Naive thymus-derived CD4-positive, alpha-beta T cell (primary cell): ENCODE measurements at places on chromosomes 1 and 21. TPM values are rescaled to one million over a fixed set of nuclear protein-coding genes. Genes with fewer than 3 reads are reported as not detected.

DNA sequence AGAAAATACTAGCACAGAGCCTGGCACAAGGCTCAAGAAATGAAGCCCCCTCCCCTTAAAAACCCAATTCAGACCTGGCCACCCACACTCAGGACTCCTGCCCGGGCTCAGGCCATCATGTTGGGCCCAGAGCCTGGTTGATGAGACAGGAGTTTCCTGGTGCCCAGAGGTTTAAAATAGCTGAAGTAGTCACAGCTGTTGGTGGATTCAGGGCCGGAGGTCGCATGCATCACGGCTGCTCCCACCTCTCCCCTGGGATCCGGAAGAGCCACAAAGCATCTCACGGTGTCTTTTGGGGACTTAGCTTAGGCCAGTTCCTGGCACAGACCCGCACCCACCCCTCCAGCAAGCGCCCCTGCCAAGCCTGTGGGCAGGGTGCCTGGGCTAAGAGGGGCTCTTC is 2.6 kb upstream of the PADI2 start:
- no peak for DNase-seq

Gene CACNA1S
- polyA plus RNA-seq = not detected

DNA sequence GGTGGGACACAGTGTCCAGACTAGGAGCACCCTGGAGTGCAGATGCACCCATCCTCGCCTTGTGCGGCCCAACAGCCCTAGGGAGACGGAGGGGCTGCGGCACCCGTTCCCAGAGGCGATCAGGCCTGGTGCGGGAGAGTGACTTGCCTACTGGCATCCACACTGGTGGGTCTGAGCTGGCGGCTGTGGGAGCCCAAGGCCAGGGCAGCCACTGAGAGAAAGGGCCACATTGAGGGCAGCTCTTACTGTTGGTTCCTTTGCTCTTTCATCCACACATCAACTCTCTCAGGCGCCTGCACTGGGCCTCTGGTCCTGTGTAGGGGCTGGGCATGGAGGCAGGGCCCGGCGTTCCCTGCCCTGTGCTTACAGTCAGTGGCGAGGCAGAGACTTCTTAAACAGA is 8.6 kb downstream of the PODN start:
- no peak for DNase-seq

- peak; percentile 7 for DNase-seq
Observed at GRCh38 chr1:89125240-89125912, 538 bp downstream of the GBP2 start.

Gene GJA4
- polyA plus RNA-seq = not detected

Gene XPR1
- polyA plus RNA-seq = 5.4 TPM

- DNase-seq = no peak
Observed at GRCh38 chr1:17258116-17258757, 9.3 kb downstream of the PADI3 start.

- DNase-seq = no peak
Observed at GRCh38 chr1:206651958-206652890, 16.9 kb downstream of the DYRK3 start.

DNA sequence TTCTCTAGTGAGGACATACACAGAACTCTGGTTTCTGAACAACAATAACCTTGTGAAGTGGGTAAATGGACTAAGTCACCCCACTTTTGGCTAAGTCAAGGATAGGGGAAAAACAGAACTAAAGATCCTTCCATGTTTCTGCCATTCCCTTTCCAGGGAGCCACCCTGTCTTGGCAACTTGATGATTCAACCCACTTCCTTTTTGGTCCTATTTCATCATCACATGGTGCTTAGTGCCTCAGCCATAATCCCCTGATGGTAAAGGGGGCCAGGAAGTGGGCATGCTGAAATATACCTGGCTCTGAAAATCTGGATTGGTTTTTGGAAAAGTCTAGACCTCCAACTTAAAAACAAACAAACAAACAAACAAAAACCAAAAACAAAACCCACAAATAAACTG is 206.4 kb upstream of the FOXD3 start:
- no peak for DNase-seq

GRCh38 chr1:21963477-21964217 is 13.2 kb upstream of the CELA3B start:
- DNase-seq = peak; percentile 76

DNA sequence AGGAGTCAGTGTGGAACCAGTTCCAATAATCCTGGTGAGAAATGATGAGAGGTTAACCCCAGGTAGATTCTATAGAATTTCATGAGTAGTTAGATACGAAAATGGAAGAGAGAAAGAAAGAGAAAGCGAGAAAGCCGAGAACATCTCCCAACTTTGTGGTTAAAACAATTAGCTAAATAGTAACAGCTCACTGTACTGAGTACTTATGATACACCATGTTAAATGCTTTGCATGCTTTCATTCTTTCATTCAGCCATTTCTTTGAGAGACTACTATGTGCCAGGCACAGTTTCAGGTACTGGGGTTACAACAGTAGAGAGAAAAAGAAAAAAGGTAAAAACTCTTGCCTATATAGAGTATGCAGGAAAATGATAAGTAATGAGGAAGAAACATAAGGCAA is 109.7 kb upstream of the SYT6 start:
- no peak for DNase-seq

Gene CELSR2
- 1.3 TPM for polyA plus RNA-seq

DNA sequence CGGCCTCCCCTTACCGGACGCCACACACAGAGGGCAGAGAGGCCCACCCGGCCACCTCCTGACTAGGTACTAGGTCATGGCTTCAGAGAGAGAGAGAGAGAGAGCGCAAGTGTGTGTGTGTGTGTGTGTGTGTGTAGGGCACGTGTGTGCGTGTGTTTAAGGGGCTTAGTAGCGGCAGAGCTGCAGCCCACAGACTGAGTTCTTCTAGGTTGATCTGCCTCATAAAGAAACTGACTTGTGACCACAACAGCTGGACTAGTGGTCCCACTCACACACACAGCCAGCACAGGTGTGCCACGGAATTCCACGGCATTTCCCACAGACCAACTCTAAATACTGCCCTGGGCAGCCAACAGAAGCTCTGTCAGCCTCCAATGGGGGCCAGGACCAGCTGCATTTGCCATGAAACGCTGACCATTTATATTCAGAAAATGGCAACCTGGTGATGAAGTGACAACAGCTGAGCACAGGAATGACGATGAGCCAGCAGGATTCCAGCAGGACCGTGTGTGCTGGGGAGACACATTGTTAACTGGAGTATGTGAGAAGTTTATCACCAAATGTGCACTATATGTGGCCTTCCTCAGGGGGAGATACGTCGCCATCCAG is 38.8 kb upstream of the GPR153 start:
- DNase-seq = no peak

Gene TSTD1
- 349 TPM for polyA plus RNA-seq

GRCh38 chr21:37622755-37623154 is 256.2 kb downstream of the DYRK1A start:
- no peak for DNase-seq

Gene KIF26B
- not detected for polyA plus RNA-seq

Gene TMEM269
- not detected for polyA plus RNA-seq

Gene LBR
- polyA plus RNA-seq = 115 TPM

DNA sequence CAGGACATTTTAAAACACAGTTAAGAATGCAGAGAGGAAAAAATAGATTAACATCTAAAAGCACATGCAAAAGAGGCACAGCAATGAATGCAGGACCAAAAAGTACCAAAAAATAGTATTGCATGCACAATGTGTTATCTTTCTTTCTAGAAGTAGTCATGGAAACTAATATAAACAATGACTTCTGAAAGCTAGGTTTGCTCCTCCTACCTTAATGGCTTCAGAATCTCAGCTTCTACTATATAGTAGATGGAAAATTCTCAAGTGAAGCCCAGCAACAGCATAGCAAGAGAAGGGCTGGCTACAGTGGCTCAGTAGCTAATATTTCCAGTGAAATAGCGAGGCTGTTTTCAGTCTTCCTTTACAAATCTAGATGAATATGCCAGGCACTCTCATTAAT is 125.1 kb downstream of the CRB1 start:
- peak; percentile 15 for DNase-seq

Gene SCP2
- polyA plus RNA-seq = 163 TPM

- no peak for DNase-seq
Observed at GRCh38 chr1:98940722-98941079, 64.0 kb downstream of the PLPPR5 start.

Gene TNNI3K
- not detected for polyA plus RNA-seq

Gene MARK1
- polyA plus RNA-seq = not detected

Gene GUCA2A
- not detected for polyA plus RNA-seq

DNA sequence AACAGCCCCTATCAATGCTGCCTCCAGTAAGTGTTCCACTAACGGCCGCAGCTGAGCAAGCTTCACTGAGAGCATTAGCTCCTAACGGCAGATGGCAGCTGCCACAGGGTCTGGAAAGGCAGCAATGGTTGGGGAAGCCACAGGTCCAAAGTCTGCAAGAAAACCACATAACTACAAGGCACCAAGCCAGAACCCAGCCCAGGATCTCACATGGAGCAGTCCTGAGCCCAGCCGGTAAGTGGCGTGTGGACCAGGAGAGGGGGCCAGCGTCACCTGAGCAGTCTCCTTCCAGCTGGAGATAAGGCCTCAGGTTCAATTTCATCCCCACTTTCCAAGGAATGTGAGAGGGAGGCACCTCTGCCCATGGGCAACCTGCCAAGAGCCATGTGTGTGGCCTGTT is 13.2 kb downstream of the SYT2 start:
- DNase-seq = no peak

DNA sequence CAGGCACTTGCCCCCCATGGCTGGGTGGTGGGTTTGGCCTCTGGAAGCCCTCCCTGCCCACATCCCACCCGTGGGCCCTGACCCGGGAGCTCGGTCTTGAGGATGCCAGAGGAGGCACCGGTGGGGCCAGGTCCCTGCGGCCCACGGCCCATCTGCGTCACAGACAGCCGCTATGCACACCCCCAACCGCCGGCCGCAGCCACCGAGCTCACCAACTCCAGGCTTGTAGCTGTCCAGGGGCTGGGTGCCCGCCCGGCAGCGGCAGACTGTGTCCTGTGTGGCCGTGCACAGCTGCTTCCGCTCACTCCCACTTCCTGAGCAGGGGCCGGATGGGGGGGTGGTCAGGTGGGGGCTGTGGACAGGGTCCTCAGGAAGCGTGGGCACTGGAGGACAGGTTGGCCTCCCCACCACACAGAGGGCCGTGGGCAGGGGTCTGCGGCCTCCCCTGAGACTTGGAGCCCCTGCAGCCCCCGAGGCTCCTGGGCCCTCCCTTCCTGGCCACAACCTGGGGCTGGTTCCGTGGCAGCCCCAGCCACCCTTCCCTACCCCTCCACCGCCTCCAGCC is 1.1 kb downstream of the TNFRSF4 start:
- DNase-seq = no peak

Gene UBASH3A
- polyA plus RNA-seq = 57.1 TPM

- DNase-seq = no peak
Observed at GRCh38 chr1:201608635-201609395, 69.9 kb downstream of the NAV1 start.

Gene TRIM46
- 0.69 TPM for polyA plus RNA-seq

Gene CHIT1
- not detected for polyA plus RNA-seq

Gene WNT3A
- not detected for polyA plus RNA-seq

GRCh38 chr1:209531549-209531948 is 52.0 kb upstream of the CAMK1G start:
- DNase-seq = no peak
